Eye (tissue), 1 donor: ENCODE measurements at places on chromosomes 5 and 9.

GRCh38 chr9:72383978-72384709 is 19.1 kb upstream of the ZFAND5 start:
- no peak for DNase-seq

- no peak for DNase-seq
These were observed 37.9 kb downstream of the PLEKHG4B start for GRCh38 chr5:129820-130219.

DNA sequence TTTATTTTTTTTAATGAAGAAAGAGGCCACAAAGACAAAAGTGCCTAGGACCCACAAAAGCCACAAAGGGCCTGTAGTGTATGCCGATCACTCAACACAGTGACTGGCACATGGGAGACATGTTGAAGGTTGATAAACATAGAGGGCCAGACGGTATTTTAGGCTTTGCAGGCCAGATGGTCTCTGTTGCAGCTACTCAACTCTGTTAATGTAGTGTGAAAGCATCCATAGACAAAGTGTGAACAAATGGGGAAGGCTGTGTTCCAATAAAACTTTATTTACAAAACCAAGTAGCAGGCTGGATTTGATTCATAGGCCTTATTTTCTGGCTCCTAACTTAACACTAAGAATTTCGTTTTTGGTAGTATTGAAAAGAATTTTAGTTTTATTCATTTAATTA is 139.9 kb downstream of the SGCD start:
- DNase-seq, result no peak

- no peak for DNase-seq
These were observed 35.5 kb upstream of the FUBP3 start for GRCh38 chr9:130543859-130544258.

GRCh38 chr5:52015760-52016159 is 632.5 kb downstream of the ISL1 start:
- no peak for DNase-seq

GRCh38 chr5:89816038-89816437 is 593.5 kb downstream of the CETN3 start:
- DNase-seq, result peak; percentile 17

GRCh38 chr9:101307051-101307450 is 77.8 kb downstream of the BAAT start:
- DNase-seq, result no peak

DNA sequence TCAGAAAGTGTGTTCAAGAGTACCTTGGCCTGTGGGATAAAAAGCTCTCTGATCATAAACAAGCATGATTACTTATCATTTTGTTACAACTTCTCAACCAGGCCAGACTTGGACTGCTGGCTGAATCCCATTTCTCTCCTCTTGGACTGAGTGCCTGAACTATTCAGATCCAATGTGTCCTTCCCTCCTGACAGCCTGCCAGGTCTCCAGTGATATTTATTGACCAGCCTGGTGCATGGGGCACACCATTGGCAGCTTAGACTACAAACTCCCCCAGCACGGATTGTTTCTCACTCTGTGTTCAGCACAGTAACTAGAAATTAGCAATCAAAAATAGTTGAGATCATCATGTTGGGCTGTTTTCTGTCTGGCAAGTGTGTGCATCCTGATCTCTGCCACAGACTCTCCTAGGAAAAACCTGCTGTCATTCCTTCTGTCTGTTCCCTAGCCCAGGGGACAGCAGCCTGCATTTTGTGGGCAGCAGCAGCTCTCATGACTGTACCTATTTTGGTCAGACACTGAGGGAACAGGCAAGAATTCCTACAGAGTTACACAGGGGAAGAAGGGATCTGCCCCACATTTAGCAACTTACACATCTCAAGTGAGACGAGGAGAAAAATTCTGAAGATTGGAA is 348.1 kb downstream of the ADAMTS6 start:
- DNase-seq, result no peak

DNA sequence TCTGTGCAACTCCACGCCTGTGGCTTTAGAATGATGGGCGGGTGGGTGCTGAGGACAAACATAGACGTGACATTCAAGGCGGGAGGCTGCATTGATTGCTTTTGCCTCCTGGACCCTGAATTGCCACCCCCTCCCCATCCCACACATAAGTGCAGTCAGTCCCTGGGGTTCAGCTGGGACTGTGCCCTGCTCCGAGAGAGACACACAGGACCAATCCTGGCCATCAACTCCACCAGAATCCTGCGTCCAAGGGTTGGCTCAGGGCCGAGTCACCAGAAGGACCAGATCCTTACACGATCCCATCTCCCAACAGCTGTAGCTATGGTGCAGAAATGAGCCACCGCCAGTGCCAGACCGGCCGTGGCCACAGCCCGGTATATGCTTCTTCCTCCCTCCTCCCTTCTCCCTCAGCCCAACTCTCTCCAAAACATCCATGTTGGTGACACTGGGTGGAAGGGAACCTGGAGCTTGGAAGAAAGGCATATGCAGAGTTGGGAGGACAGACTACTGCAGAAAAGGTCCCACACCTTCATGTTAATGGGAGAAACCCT is 27.4 kb downstream of the IRX2 start:
- no peak for DNase-seq

GRCh38 chr5:141843156-141843927 is 34.9 kb downstream of the PCDH1 start:
- no peak for DNase-seq

GRCh38 chr9:34254966-34255825 is 73.9 kb downstream of the KIF24 start:
- DNase-seq, result no peak

- DNase-seq, result no peak
These were observed 80.4 kb downstream of the DCP2 start for GRCh38 chr5:113056988-113057387.

DNA sequence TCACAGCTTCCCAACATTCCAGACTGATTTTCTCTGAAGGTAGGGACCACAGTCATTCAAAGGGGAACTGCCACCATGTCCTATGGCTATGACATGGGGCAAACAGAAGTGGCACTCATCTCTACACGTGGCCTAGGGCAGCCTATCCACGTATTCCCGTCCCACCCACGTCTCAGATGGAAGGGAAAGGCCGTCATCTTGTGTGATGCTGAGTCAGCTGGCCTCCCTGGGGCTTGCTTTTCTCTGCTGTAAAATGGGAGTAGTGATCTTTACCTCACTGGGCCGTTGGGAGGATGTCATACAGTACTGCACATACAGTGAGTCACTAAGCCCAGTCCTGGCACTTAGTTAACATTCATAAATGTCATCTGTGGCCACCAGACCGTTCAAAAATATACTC is 72.3 kb downstream of the RAPGEF1 start:
- DNase-seq, result no peak

GRCh38 chr9:137053944-137054931 is at the start of gene ENTPD2:
Gene ENTPD2 (minus strand): TSS chr9:137054061. CDS start chr9:137053997, 64 bp downstream.
- DNase-seq, result no peak

DNA sequence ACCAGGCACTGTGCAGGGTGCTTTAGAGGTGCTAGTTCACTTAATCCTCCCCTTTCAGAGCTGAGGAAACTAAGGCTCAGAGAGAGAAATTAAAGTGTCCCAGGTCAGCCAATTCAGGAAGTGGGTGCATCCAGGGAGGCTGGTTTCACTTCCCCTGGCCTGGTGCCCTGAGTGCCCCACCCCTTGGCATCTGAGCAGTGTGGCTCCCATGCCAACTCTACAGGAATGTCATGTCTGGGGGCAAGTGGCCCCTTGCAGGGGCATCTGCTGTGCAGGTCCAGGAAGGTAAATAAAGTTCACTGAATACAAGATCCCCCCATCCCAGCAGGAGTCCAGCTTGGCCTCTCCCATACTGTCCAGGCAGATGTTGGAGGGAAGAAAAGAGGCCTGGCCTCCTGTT is 4.4 kb upstream of the N4BP3 start:
- no peak for DNase-seq

DNA sequence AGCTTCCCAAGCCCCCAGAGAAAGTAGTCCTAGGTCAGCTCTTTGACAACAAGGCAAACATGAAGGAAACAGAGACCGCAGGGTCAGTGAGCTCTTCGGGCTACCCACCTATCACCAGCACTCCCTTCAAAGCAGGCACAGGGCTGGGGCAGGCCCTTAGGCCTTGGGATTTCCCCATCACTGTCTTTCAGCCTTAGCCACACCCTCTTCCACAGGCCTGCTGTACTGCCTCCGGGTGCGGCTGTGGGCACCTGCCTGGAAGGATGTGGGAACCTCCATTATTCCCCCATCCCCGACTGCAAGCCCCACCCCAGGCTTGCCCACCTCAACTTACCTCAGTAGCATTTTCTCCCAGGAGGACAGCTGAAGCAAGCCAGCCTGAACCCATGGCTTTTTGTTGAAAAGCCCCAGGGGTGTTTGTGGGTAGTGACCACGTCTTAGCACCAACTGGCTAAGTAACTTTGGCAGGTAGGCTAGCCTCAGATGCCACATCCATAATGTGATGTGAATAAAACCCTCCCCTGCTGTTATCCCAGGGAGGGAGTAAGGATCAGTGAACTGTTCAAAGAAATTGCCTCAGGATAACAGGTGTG is 100.2 kb downstream of the PIK3R1 start:
- peak; percentile 47 for DNase-seq

DNA sequence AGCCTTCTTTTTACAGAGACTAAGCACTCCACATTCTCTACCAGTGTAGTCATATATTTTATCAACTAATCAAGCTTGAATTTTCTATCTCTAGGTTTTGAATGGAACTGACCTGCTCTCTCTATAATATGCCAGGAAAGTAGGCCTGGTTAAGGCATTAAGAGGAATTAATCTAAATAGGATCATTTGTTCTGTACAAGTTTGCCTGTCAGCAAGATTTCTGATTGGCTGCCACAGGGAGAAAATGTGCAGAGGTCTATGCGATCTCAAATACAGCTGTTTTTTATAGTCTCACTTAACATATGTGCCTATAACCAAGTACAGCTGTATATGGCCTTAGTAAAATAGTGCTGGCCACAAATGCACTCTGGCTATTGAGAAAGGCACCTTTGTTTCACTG is 418.8 kb downstream of the KDM4C start:
- no peak for DNase-seq

- peak; percentile 41 for DNase-seq
These were observed 13.9 kb upstream of the RARS1 start for GRCh38 chr5:168472329-168472728.

GRCh38 chr5:81204205-81204604 is 28.9 kb upstream of the CKMT2 start:
- DNase-seq, result no peak

DNA sequence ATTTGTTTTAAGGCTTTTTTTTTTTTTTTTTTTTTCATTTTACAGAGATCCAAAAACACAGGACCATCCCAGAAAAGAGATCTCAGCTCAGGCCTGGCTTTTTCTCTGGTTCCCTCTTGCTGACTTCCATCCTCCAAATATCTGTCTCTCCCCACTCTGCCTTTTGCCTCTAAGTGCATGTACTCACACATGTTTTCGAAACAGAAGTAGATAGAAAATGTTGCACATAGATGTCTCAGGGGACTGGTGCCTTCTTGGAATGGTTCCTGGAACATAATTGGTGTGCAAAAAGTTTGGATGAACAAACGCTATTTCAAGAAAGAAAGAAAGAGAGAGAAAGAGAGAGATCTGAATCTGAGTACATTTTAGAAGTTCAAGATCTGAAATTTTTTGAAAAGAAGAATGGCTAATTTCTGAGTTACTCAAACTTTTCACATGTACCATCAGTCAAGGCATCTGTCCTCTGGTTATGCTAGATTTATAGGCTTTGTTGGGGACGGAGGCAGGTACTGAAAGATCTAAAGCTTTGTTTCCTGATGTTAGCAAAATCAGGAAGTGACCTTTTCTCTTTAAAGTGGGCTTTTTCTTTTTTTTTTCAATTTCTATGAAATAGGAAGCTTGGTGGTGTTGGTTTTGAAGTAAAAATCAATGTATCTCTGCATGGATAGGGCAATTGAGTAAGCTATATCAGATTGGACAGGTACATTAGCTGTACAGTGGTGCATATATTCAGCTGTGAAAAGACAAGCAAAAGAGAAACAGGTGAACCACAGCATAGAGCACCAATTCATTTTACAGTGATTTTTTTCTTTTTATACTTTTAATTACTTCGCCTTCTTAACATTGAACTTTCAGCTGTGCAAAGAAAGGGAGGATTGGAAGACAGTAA is 8.5 kb upstream of the TNFSF8 start:
- DNase-seq, result peak; percentile 33

GRCh38 chr9:110588296-110588695 is 8.8 kb upstream of the SVEP1 start:
- DNase-seq, result no peak

DNA sequence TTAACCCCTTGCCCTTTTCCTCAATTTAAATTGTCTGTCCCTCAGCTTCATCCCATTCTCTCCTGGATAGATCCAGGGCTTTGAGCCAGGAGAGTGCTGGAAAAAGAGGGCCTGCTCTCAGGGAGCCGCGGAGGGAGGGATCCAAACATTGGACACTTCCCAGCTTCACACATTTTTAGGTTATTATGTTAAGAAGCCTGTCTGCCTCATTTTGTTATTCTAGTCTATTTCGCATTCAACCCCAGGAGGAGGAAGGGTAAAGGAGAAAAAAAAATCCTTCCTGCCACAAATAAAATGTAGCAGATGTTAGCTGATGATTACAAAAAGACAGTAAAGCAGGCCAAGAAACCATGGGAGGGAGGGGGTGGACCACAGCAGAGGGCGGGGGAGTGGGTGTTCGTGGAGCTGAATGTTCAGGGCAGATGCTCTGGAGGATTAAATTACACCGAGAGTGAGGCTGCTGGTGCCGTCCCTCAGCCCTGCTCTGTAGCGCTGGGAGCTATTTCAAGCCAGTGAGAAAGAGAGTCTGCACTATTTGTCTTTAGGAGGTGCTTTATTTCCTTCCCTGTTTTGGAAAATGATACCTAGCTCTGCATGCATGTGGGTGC is 60.6 kb upstream of the ZFR start:
- peak; percentile 89 for DNase-seq

DNA sequence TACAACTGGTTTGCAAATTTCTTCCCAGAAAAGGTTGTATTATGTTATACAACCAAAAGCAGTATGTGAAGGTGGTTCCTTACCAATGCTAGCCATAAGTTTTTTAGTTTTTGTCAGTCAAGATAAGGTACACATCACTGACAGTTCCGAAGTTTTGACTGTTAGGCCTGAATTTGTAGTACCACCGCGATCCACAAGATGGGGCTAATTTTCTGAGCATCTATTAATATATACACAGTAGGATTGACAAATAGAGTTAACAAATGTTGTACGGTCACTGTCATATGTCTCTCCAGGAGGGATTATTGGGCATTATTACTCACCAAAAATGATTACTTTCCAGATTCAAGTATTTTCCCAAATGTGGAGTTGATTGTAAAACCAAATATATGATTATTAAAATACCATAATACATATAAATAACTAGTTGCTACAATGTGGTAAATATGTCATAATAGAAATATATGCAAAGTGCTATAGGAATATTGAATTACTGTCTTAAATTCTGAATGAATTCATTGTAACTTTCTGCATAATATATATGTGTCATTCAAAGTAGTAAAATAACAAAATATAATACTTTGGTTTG is 28.4 kb upstream of the LRRC19 start:
- DNase-seq, result peak; percentile 78

- DNase-seq, result peak; percentile 33
These were observed 126.4 kb upstream of the ZNF366 start for GRCh38 chr5:72633649-72634048.

DNA sequence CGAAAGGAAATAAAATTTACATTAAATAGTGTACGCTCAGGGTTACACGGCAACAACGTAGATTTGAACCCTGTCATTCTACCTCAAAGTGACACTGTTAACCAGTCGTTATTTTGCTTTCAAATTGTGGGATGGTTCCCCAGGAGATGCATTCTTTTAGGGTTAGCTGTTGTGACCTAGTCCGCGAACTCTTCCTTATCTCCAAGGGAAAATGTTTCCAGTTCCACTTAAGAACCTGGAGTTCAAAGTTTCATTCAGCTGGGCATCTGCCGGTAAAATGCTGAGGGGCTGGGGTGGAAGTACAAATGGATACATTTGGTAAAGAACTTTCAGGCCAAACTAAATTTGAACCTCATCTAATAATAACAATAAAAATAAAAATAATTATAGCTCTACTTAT is 264.6 kb downstream of the NR3C1 start:
- DNase-seq, result no peak
